NCI-H748 treated with DMSO at 0.1 percent for 48 hours (cell line): ENCODE measurements at places on chromosomes 7 and 10.
A peak's percentile ranks its signal among the peaks of the same experiment; 100 is the strongest.

DNA sequence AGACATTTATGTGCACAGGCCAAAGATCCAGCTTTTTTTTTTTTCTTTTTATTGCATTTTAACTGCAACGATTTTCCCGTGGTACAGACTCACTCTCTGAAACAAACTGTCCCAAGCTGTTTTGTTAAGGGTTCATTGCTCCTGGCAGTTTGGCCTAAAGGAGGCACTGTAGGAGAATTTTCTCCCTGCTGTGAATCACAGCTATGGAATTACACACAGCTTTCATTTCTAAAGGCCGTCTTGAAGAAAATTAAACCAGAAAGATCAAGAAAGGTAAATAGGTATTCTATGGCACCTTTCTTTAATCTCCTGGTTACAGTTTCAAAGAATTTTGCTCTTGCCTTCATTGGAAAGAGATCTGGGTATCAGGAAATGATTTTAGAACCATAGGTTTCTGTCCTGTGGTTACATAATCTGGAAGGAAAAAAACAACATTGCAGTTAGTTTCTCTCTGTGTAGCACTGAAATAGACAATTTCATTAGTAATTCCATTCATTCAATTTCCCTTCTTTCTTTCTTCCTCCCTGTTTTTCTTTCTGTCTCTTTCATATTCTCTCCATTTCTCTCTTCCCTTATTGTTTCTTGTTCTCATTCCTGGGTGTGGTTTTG, 51.2 kb downstream of the PDK4 start:
- no peak for DNase-seq

DNA sequence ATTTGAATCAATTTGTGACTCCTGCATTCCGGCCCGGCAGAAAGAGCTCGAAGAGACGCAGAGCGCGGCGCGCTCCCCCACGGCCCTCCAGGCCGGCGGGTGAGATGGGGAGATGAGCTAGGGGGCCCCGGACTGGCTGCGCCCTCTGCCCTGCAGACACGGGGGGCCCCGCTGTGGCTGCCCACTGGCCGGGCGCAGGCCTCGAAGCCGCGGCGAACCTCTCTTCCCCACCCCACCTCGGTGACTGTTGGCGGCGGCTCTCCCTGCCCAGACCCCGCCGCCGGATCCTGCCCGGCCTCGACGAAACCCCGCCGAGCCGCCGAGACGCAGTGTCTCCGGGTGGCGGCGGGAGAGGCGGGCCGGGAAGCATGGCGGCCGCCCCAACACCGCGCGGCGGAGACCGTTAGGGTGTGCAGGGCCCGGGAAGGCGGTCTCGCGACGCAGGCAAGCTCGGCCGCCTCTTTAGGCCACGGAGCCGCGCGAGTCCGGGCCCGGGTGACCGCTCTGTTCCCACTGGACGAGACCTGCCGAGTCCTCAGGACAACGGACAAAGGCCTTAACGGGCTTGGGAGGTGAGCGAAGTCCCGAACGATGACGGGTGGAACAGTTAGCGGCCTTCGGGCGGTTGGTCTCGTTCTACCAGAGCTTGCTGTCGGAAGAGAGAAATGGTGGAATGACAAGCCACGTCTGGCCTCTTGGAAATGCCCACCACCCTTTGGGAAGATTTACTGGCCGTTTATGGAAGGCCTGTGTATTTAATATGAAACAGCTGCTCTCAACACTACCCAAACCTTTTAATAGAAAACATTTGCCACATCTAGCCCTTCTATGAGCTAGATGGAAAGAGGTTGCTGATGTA, 24.3 kb downstream of the NUP42 start:
- peak; percentile 22 for DNase-seq

- no peak for DNase-seq
Observed at GRCh38 chr7:142855756-142856564, 1.1 kb downstream of the EPHB6 start.

DNA sequence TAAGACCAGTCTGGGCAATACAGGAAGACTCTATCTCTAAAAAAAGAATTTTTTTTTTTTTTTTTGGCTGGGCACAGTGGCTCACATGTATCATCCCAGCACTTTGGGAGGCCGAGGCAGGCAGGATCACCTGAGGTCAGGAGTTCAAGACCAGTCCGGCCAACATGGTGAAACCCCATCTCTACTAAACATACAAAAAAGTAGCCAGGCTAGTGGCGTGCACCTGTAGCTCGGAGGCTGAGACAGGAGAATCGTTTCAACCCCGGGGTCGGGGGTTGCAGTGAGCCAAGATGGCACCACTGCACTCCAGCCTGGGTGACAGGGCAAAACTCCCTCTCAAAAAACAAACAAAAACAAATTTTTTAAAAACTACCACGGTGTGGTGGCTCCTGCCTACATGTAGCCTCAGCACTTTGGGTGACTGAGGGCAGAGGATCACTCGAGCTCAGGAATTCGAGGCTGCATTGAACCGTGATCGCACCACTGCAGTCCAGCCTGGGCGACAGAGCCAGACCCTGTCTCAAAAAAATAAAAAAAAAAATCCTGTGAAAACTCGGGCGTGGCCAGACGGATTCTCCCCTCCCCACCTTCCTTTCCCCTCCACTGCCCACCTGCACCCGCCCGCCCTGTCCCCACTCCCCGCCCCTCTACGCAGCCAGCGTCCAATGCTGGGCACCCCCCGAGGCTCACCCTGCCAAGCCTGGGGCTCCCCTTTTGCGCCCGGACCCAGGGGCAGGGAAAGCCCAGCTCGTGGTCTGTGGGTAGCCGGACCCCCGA, 745 bp upstream of the ORAI2 start:
- DNase-seq = no peak

DNA sequence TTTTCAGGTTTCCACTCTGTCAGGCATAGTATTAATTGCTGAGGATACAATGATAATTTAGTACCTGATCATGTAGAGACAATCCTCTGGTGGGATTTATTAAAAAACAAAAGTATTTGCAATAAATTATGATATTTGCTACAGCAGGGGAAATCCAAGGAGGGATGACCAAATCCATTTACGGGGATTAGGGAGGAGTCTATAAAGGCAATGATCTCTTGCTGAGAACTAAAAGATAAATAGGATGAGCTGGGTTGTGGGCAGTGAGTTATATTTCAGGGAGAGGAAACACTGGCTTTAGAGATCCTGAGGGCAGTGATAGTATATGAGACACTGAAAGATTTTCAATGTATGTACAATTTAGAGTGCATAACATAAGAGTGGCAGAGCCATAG, 305.5 kb downstream of the GPR37 start:
- DNase-seq = no peak

GRCh38 chr10:71761105-71761511, 12.2 kb downstream of the VSIR start:
- no peak for DNase-seq

DNA sequence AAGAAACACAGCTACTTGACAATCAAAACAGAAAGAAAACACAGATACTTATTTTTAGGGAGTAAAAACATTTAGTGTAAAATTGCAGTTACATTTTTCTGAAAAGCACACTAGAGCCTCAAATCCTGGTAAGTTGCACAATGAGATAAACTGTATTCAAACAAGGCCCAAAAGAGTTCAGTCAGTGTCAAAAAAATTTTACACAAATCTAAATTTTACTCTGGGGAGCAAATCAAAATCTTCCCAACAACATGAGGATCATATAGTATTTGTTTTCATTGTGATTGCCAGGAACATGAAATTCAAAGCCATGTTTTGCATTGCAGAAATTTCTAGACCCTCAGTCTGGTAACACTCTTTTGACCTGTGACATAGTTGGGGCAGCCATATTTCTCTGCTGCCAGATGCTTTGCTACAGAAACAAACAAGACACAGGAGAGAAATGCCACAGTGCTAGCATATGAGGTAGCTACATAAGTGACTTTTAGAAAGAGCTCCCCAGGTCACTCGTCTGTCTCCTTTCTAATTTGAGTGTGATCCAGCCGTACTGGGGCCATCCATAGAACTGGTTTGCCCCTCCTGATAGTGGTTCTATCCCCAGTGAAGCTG, 49.6 kb downstream of the PDE1C start:
- no peak for DNase-seq

DNA sequence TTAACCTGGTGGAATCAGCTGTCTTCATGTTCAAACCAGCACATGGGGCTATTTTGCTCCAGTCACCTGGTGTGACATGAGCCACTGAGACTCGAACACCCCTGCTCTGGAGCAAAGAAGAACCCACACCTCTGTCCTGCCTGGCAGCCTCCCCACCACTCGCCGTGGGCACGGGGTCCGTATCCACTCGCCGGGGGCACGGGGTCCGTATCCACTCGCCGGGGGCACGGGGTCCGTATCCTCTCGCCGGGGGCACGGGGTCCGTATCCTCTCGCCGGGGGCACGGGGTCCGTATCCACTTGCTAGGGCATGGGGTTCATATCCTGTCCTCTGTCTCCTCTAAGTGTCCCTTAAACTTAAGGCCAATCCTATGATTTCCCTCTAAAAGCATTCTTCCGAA, 558.7 kb downstream of the PTPRN2 start:
- no peak for DNase-seq

GRCh38 chr10:1638889-1639419, 98.4 kb downstream of the ADARB2 start:
- DNase-seq = no peak

DNA sequence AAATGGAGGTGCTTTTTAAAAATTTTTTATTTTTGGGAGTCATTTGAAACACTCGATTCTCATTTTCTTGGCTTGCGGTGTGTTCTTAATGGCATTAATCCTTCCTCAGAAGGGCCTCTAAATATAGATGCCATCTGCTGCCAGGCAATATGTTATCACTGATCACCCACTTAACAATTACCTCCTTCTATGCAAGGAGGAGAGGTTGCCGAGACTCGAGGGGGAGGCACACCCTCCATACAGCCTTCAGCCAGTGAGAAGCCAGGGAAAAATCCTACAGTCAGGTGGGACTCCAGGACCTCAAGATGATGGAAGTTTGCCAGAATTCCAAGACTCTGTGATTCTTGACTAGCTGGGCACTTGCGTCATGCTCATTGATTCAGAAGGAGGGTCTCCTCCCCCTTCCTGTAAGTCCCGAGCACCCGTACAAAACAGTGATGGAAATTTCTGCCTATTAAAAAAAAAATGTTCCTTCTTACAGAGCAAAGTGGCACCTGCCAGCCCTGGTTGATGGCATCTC, 574.5 kb downstream of the TYW1 start:
- DNase-seq = no peak

DNA sequence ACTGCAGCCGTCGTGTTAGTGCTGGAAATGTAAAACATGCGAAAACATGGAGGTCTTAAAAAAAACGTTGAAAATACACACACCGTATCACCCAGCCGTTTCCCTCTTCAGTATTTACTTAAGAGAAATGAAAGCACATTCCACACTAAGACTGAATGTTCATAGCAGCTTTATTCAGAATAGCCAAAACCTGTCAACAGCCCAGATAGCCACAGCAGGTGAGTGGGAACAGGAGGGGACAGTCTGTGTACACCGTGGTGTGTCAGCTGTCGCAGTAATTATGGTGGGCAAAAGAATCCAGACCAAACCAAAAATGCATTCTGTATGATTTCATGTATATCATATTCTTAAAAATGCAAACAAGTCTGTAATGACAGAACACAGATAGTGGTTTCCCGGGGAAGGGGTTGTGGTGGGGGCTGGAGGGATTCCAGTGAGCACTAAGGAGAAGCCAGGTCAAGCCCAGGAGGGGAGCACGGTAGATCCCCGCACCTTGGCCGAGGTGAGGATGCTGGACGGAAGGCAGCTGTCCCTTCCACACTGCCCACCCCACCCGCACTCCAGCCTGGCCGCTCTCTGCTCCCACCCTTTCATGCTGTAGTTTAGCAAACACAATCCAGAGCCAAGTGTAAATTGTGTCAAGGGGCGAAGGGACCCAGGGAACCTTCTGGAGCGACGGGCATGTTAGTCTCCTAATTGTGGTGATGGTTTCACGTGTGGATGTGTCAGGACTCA, 123.6 kb downstream of the NKX6-2 start:
- DNase-seq = no peak

- DNase-seq = no peak
Observed at GRCh38 chr7:54678763-54679489, 80.1 kb downstream of the SEC61G start.

GRCh38 chr7:16649196-16649595, 3.2 kb downstream of the BZW2 start:
- no peak for DNase-seq

- no peak for DNase-seq
Observed at GRCh38 chr10:17668435-17669184, 24.7 kb downstream of the STAM start.
